ENCODE measurements at places on chromosomes 12 and 14.

- no peak for DNase-seq
Observed at GRCh38 chr12:25840678-25841465, 117.6 kb upstream of the RASSF8 start.

GRCh38 chr12:8058506-8058905 is 7.7 kb downstream of the C3AR1 start:
- no peak for DNase-seq

- DNase-seq = no peak
Observed at GRCh38 chr12:110343736-110344555, 59.6 kb downstream of the ANAPC7 start.

GRCh38 chr12:86275356-86275755 is 19.2 kb upstream of the MGAT4C start:
- DNase-seq = no peak

GRCh38 chr14:57498035-57498434 is 4.4 kb upstream of the CCDC198 start:
- DNase-seq = no peak

DNA sequence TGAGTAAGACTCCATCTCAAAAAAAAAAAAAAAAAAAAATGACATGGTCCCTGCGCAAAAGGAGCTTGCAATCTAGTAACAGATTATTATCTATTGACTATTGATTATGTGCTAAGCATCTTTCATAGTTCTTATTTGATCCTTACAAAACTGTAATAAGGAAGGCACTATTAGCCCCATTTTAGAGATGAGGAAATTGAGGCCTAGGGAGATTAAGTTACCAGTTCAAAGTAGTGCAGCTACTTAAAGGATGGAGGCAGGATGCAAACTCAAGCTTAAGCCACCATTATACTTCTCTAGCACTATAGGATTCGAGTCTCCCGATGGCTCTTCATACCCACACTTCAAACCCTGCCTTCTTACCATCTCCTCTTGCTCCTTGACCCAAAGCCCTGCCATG is 31.3 kb downstream of the PLXNC1 start:
- no peak for DNase-seq

GRCh38 chr14:85556267-85556666 is 26.3 kb downstream of the FLRT2 start:
- no peak for DNase-seq

DNA sequence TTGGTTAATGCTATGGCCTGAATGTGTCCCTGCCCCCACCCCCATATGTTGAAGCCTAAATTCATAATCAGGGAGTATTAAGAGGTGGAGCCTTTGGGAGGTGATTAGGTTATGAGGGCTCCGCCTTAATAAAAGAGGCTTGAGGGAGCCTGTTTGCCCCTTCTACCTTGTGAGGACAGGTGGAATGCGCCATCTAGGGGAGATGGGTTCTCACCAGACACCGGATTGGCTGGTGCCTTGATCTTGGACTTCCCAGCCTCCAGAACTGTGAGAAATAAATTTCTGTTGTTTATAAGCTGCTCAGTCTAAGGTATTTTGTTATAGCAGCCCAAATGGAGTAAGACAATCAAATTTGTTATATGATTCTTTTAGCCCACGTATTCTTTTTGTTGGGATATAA is 148.3 kb downstream of the PTCSC3 start:
- no peak for DNase-seq
